NCI-H524 treated with DMSO at 0.1 percent for 48 hours (cell line): ENCODE measurements at places on chromosomes 12 and 14.

DNA sequence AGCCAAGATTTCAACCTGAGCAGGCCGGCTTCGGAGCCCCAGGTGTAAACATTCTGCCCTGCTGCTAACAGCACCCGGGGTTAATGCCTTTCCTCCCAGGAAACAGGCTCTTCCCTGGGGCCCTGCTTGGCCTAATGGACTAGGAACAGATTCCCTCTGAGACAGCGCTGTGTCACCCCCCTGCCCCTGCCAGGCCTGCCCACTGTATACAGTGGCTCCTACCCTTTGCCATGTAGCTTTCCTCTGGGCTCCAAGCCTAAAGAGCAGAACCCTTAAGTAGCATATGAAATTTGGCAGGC is 28.3 kb upstream of the BCDIN3D start:
- DNase-seq, result no peak

DNA sequence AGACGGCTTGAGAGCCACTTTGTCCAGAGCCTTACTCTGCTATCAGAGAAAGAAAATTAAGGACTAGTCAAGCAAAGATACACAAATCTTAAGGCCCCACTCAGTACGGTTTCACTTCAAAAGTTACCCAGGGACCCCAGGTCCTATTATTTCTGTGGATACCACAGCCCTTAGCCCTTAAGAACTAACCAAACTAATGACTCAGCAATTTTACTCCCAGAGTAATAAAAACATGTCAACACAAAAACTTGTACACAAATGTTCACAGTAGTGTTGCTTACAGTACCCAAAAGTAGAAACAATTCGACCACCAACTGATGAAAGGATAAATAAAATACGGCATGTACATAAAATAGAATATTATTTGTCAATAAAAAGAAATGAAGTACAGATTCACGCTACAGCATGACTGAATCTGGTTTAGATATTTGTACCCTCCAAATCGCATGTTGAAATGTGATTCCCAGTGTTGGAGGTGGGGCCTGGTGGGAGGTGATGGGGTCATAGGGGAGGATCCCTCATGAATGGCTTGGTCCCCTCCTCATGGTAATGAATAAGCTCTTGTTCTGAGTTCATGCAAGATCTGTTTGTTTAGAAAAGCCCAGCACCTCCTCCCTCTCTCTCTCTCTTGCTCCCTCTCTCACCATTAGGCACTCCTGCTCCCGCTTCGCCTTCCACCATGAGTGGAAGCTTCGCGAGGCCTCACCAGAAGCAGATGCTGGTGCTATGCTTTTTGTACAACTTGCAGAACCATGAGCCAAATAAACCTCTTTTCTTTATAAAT is 30.5 kb downstream of the AREL1 start:
- DNase-seq, result no peak

DNA sequence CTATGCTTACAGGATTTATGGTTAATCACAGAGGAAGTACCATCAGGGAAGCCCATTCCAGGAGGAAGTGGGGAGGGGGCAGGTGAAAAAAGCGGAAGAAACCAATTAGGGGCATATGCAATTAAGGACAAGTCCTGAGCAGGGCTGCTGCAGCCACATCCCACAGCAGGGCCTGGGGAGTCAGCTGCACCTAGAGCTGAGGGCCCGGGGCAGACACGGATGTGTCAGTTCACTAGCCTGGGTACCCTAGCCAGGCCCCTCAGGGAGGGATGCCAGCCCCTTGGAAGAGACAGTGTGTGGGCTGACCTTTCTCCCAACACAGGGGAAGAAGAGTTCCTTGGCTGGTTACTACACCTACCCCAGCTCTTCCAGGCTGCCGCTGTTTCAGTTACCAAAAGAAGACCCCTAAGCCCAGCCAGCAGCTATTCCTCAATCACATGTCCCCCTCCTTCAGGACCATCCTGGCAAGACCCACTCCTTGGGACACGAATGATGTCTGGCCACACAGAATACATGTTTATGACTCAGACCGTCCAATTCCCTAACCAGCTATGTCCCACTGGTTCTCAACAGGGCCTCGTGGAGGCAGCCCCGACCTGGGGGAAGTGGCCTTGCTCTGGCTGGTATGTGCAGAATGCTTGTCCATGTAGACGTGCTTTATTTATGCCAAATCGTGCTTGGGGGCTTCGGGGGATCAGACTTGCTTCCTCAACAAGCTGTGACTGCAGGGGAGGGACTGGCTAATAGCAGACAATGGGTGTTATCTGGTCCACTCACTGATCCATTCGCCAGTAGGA is 133.7 kb upstream of the RTL1 start:
- no peak for DNase-seq

- DNase-seq, result no peak
These were observed 49.8 kb downstream of the CCDC85C start for GRCh38 chr14:99554184-99554583.

DNA sequence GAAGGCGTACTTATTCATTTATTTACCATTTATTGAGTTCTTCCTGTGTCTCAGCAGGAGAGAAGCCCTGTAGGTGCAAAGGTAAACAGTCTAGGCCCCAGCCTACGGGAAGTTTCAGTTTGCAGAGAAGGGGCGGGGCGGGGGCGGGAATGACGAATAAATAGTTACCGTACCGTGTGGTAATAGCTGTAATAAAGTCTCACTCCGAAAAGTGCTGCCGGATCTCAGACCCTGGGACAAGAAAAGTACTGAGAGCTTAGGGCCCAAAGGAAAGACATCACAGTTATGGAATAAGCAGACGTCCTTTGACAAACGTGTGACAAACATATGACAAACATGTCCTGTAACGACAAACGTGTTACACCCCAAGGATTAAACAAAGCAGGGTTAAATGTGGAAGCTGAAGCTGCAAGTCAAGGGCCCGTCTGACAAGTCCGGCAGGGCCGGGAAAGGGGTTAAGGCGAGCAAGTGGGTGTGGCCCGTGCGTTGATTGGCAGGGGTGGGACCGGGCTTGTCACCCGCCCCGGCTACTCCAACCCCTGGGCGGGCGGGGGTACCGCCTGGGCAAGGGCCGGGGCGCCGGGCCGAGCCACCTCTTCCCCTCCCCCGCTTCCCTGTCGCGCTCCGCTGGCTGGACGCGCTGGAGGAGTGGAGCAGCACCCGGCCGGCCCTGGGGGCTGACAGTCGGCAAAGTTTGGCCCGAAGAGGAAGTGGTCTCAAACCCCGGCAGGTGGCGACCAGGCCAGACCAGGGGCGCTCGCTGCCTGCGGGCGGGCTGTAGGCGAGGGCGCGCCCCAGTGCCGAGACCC is at the start of gene LRP10:
Gene LRP10 (plus strand): TSS at position 517 of the 809 bp plus-strand sequence. CDS start 564 bp downstream, outside the sequence.
- DNase-seq, result peak; percentile 49

GRCh38 chr12:12182703-12183365 is 84.0 kb downstream of the LRP6 start:
- no peak for DNase-seq

DNA sequence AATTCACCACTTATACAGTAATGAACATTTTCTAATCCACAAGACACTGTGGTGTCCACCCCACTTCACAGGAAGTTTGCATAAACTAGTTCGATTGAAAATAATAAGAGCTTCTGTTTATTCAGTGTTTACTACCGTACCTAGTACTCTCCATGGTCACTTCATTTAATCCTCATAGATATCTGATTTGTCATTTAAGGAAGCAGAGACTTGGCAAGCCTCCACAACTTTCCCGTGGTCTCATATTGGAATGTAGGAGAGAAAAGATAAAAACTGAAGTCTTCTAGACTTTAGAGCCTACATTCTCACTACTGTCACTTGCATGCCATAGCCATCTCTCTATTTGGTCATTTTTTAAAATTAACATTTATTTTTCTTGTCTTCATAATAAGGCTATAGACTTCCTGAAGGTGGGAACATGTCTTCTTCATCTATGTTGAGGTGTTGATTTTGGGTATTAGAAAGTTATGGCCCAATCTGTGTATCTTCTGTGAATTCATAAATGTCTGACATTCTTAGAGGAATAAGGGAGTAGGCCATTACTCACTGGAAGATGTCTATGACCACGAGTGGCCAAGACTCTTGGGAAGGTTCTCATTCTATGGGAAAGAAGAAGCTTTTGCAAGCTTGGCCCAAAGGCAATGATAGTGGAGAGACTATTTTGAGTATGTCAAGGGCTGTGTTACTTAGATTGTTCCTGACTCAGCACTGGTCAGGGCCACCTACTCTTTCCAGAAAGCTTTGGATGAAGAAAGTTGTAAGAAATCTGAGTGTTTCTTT is 423.7 kb downstream of the LRIG3 start:
- DNase-seq, result no peak

DNA sequence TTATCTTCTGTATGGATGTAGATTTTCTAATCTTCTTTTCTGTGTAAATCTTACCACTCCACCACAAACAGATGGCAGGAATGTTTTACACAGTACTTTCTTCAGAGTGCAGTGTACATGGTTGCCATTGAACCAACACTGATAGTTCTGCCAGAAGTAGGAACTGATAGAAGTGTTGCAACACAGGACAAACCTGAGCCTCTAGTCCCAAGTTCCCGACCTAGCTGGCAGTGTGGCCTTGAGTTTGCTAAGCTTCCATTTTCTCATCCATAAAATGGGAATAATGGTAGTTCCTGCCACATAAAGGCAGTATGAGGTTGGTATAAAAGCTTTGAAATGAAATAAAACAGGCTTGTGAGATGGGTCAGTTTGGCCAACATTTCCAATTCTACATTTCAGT is 50.8 kb upstream of the SAV1 start:
- peak; percentile 5 for DNase-seq

DNA sequence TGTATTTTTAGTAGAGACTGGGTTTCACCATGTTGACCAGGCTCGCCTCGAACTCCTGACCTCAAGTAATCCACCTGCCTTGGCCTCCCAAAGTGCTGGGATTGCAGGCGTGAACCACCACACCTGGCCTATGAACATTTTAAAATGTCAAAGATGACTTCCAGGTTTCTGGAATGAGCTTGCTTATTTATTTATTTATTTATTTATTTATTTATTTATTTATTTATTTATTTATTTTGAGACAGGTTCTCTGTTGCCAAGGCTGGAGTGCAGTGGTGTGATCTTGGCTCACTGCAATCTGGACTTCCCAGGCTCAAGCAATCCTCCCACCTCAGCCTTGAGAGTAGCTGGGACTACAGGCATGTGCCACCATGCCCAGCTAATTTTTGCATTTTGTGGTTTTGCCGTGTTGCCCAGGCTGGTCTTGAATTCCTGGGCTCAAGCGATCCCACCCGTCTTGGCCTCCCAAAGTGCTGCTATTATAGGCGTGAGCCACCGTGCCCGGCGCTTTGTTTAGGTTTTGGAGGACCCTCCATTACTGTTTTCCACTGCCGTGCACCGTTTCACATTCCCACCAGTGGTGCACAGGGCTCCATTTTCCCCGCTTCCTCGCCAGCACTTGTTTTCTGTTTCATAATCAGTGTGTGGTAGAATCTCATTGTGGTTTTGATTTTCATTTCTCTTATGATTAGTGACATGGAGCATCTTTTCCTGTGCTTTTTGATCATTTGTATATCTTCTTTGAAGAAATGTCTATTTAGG is 6.4 kb upstream of the CFAP251 start:
- no peak for DNase-seq
